ENCODE measurements at places on chromosomes 2 and 18.

- peak; percentile 86 for DNase-seq
These were observed 796 bp downstream of the MYO1B start for GRCh38 chr2:191245869-191246531.

DNA sequence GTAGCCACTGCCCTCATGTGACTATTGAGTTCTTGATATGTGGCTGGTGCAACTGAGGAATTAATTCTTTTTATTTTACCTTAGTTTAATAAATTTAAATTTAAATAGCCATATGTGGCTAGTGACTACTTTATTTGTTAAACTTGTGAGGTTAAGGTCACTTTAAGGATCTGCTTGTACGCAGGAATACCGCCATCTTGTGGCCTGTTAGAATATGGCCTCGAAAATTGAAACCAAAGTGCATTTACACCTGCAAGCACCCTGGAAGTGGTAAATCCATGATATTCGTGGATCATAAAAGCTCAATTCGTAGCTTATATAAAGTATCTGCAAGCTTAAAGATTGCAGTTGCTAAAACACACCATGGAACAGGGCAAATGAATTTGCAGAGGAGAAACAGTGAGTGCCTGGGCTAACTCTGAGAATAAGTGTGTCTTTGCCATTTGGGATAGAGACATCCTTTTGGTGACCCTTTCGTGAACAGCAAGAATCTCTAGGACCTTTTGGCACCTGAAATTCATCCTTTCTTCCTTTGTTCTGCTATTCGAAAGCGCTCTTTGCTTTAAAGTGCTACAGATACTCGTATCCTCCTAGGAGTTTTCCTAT lies 59.9 kb upstream of the REG3A start:
- DNase-seq, result peak; percentile 0

GRCh38 chr18:37199741-37200140 lies 365.9 kb downstream of the CELF4 start:
- no peak for DNase-seq

- no peak for DNase-seq
These were observed 45.5 kb downstream of the KCTD1 start for GRCh38 chr18:26502823-26503222.
